ENCODE measurements at places on chromosomes 4 and X.

DNA sequence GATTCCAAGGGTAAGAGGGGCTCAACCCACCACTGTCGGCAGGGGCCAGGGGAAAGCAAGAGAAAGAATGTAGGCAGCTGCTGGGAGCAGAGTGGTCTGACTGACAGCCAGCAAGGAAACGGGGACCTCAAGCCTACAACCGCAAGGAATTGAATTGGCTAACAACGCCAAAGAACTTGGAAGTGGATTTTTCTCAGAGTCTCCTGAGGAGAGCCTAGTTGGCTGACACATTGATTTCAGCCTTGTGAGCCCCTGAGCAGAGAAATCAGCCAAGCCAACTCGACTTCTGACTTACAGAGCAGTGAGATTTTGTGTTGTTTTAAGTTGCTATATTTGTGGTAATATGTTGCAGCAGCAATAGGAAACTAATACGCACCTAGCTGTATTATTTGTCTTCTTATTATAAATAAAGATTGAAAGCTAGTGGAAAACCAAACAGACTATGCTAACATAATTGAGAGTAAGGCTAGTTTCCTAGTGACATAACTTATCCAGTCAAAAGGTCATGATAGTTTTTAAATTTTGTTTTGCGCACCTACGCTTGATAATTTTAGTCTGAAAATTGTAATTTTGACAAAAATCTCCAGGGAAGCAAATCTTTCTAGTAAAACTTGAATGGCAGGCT is 145.8 kb upstream of the HCCS start:
- DNase-seq, result no peak

DNA sequence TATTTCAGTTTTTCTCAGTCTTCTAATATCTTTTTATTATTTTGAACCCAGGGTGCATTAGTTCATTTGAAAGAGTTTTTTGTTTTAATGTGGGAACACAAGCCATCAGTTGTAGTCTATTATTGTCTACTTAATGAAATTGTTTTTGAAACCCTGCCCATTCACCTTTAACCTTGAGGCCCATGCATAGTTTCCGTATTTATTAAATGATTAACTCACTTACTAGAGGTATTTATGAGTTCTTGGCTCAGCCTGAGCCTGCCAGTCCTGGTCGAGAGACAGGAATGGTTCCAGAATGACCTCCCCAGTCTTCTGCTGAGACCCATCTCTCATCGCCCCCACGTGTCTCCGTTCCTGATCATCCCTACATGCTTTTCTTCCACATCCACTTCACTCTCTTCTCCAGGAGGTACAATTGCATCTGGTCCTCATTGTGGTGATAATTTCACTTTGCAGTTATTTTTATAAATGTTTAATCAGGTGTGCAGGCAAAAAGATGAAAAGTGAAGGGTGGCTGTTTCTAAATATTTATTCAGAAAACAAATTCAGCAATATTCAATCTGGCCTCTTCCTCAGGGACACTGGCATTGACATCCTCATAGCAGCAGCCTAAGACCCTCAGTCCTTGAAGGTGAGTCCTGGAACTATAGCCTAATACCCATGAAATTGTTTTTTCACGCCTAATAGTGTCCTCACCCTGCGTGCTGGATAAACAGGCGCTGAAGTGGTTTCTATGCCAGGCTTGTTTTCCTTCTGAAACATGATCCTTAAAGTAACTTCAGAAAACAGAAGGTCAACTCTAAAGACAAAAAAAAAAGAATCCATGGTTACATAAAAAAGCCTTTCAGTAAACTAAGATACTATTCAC is 112.8 kb downstream of the KDR start:
- no peak for DNase-seq

DNA sequence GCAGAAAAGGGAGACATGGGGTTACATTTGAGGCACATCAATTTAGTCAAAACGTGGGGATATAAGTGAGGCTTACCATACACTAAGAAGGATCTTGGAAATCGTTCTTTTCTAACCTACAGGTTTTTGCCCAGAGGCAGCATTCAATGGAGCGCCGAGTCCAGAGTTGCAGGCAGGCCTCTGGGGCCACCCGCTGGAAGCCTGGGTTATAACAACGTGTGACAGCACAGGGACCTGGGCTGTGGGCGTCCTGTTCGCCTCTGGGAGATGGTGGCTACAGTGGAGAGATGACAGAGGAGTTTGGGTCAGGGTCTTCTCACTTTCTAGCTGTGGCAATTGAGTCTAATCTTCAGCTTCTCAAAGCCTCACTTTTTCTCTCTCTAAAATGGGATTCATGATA is 53.9 kb downstream of the ENPP6 start:
- peak; percentile 11 for DNase-seq

DNA sequence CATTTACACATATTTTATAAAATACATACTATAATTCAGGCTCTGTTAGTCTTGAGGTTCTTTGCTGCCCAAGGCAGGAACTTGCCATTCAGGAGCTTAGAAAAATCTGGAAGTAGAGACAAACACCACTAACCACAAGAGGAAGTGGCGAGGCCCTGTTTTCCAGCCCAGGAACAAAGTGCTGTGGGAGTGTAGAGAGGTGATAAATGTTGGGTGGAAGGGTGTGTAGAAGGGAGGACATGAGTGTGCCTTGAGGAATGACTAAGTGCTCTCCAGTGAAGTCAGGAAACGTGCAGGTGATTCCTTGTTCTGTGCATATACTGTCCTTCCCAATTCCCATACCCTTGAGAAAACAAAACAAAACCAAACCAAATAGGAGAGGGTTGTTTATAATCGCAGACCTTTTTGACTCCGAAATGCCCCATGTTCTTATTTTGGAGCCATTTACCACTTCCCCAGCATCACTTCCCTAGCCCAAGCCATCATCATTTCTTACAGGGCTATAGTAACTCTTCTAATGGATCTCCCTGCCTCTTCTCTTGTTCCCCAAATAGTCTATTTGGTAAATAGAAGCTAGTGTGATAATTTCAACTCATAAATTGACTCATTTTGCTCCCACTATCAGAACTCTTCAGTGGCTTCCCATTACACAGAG is 83.2 kb downstream of the GPAT3 start:
- peak; percentile 63 for DNase-seq

DNA sequence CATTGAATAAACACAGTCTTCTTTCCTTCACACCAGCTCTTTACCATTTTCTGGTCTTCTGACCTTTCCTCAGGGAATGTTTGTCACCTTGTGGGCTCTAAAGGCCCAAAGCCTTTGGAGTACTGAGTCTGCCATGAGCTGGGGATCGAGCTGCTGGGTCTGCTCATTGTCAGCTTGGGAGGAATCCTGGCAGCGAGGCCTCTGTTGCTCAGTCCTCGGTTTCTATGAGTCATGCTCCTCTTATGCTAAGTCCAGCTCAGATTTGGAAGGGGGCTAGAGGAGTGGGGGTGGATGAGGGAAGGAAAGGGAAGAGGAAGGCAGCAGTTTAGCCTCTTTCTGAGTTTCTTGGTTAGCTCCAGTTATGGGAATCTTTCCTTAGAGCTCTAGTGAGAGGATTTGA is 31.1 kb downstream of the NHSL2 start:
- no peak for DNase-seq

DNA sequence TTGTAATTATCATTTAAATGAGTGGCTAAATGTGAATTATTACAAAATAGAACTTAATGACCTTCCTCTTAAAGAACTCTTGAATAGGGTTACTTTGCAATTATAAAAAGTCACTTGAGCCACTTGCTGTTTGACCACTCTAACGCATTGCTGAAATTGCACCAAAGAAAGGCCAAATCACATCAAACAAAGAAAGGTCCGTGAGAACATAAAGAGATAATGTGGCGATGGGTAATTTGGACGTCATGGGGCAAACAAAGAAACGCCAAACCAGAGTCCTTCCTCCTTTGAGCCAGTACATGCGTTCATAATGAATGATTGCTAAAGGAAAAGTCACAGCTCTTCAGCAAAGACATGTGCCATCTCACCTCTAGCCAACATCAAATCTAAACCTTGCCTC is 229.8 kb upstream of the STS start:
- no peak for DNase-seq

DNA sequence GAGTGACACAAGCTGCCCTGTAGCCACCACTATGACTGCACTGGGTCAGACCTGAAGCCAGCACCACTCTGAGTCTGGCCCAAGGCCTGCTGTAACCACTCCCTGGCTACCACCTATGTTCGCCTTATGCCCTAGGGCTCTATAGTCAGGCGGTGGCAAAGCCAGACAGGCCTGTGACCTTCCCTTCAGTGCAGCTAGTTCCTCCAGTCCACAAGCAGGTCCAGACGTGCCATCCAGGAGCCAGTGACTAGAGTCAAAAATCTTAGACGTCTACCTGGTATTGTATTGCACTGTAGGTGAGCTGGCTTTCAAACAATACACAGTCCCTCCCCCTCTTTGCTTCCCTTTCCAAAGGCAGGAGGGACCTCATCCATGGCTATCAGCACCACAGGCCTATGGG is 54.0 kb upstream of the RNF128 start:
- DNase-seq, result no peak

DNA sequence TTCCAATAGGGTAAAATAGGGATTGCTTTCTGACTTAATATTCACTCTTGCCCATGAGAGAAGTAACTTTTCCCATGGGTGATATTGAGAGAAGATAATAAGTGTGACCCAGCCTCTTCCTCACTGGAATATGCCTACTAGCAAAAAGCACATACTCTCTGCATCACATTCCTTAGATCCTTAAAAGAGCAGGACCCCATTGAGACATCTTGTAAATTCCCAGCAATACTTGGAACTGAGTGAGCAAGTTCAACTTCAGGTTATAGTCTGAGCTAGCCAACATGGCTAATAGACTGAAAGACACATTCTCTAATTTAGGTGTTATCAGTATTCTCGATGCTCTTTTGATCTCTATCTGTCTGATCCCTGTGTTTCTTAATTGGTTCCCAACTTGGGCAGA is 1372.3 kb downstream of the STIM2 start:
- DNase-seq, result no peak

GRCh38 chr4:148017801-148018200 is 285.9 kb downstream of the ARHGAP10 start:
- no peak for DNase-seq

GRCh38 chr4:82382751-82383150 is 9.0 kb upstream of the HNRNPD start:
- no peak for DNase-seq

All from HL-60 (cell line).